ENCODE measurements at places on chromosomes 11 and 22.

GRCh38 chr22:32721328-32722180 is 80.0 kb upstream of the TIMP3 start:
- DNase-seq = no peak

DNA sequence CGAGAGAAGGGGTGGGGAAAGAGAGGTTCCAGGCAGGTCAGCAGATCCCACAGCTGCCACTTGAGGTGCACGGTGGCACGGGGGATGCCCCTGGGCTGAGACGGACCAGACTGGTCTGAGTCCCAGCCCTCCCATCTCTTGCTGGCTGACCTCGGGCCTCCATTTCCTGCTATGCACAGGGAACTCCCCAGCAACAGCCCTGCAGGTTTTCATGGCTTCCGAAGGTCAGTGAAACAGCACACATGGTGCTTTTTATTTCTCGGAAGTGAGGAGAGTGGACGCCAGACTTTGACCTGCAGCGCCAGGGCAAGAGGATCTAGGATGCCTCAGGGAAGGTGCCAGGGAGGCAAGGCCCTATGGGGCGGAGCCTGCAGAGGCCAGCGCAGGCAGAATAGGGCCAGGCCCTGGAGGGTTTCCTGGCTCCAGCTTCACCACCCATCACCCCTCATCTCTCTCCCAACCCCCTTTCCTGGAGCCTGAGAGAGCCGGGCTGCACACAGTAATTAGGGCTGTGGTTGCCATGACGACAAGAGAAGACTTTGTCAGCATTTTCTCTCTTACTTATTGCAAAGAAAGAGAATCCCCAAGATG is 29.5 kb downstream of the SLC22A12 start:
- DNase-seq = no peak

DNA sequence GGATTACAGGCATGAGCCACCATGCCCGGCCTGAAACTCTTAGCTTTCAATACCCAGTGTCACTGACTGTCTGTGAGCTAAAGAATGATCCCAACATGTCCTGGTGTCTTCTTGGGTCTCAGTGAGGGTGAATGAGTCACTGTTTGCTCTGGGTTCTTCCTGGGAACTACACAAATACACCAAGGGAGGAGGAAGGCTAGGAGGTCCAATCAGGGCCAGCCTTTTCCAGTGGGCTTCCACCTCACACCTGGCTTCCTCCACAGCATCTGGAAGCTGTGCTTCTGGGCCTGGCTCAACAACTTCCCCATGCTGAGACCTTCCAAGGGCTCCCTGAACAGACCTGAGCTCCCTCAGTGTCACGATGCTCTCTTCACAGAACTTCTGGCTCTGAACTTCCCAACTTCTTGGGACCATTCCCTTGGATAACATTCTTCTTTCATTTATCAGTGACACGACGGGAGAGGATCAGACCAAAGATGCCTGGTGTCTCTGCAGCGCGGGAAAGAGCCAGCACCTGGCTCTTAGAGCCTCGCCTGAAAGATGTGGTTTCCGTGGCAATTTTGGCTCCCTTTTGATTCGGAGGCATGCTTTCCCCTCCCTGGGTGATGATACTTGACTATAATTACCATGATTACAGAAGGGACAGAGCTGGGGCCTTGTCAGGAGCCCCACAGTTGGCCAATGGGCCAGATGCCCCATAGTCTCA is 22.3 kb upstream of the CHRM4 start:
- DNase-seq = no peak

GRCh38 chr11:100908746-100909145 is 220.9 kb downstream of the PGR start:
- DNase-seq = no peak

DNA sequence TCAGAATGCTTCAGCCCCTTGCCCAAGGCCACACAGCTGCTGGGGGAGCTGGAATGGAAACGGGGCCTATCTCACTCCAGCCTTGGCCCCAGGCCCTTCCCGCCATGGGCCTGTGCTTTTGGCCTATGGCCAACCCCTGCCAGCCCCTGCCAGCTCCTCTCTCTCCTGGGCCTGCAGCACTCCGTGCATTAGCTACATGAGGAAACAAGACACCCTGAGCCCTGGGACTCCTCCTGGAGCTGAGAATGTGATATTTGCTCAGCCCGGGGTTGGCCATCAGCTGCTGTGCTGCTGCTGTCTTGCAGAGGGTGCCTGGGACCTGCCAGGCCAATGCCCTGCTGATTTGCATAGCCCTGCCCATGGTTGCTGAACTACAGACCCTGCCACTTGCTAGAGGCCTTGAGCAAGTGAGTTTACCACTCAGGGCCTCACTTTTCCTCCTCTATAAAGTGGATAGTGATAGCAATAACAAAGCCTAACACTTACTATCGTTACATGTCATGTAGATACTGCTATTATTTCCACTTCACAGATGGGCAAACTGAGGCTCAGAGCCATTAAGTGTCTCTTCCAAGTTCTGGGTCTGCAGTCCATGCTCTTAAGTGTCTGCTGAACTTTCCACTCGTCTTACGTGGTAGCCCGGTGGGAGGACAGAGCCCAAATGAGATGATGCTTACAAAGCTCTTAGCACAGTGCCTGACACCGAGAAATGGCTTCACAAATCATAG is 99.6 kb downstream of the KIAA1671 start:
- DNase-seq = no peak

GRCh38 chr22:41263704-41264103 is 22.3 kb downstream of the RANGAP1 start:
- no peak for DNase-seq
